ENCODE measurements at places on chromosomes 5 and 9.

GRCh38 chr5:138439477-138440158 is 761 bp downstream of the REEP2 start:
- DNase-seq, result no peak

DNA sequence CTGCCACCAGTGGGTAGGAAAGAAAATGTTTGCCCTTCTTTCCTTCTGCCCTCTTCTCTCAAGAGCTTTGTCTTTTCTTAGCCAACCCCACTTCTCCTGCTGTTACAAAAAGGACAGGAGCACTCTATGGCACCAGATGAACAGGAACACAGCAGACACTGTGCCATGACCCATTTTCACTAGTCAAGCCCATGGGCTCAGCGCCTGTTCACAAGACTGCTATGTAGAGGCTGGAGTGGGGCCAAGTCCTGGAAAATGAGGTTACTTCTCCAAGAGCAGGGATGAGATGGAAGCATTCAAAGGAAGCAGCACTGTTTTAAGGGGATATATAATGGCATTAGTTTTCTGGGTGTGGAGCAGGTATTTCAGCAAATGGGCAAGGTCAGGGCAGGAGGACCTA is 46.8 kb upstream of the GRAMD2B start:
- DNase-seq, result no peak

GRCh38 chr5:103498211-103498610 is 64.4 kb downstream of the NUDT12 start:
- DNase-seq, result no peak

DNA sequence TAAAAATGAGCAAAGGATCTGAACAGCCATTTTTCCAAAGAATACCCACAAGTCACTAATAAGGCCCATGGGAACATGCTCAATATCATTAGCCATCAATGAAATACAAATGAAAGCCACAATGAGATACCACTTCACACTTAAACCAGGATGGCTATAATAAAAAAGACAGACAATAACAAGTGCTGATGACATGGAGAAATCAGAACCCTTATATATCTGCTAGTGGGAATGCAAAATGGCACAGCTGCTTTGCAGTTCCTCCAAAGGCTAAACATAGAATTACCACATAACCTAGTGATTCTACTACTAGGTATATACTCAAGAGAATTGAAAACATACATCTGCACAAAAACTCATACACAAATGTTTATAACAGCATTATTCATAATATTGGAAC is 83.7 kb downstream of the HOMER1 start:
- no peak for DNase-seq

DNA sequence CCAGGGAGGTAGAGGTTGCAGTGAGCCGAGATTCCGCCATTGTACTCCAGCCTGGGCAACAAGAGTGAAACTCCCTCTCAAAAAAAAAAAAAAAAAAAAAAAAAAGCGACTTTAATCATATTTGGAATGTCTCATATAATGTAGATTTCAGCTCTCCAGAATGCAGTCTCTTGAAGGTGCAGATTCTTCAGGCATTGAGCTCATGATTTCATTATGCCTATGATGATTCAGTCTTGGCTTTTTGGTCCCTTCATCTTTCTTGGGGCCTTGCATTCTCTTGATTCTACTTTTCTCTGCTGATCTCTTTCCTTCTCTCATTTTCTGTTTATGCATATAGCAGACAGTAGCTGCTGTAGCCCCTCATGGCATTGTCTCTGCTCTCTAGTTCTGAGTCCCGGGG is 22.9 kb downstream of the KDM4C start:
- DNase-seq, result no peak

DNA sequence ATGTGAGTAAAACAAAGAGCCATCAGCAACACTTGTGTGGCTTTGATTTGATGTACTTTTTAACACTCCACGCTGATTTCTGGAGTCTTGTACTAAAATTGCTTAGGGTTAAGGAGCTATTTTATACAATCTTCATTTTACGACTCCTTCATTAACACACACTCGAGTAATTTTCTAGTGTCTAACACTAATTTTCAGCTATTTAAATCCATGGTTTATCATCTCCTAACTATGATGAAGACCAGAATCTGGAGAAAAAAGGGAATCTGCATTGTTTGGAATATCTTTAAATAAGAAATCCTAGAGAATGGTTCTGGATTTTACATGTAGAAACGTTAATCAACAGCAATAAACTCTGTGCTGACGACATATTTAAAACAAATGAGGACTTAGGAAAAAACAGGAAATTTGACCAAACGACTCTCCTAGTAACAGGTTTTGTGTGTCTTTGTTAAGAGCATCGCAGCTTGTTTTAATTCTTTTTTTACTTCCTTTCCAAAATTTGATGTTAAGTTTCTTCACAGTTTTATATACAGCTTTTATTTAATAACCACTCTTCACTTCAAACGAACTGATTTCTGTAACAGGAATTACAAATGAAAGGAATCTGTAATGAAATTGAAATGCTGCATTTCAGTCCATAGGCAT is 138.5 kb downstream of the AOPEP start:
- DNase-seq, result no peak

GRCh38 chr9:8708728-8709127 is 909.1 kb upstream of the DMAC1 start:
- no peak for DNase-seq

DNA sequence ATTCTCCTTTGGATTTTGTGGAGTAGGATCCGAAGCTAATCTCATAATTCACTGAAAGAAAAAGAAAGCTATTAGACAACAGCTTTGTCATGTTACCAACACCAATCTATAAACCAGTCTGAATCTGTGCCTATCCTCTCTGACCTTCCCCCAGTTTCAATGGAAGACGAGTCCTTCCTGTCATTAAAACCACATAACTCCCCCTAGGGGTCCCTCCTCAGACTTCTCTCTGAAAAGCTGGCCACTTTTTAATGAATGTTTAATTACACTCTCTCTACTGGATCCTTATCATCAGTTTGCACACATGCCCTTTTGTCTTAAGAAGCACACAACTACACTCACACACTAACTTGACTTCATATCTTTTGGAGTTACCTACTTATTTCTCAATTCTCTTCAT is 98.0 kb upstream of the TSLP start:
- no peak for DNase-seq

GRCh38 chr9:105541838-105542237 is 16.1 kb upstream of the FKTN start:
- no peak for DNase-seq
